ENCODE measurements at places on chromosomes 12 and 14. TPM values are rescaled to one million over a fixed set of nuclear protein-coding genes. Genes with fewer than 3 reads are reported as not detected.

KRT75 gene
- not detected for total RNA-seq

PLEKHG3 gene
- total RNA-seq, result 59.3 TPM

KRT79 gene
- 0.28 TPM for total RNA-seq

CYP27B1 gene
- total RNA-seq, result 1.8 TPM

CISTR gene
- total RNA-seq, result not detected

IL26 gene
- not detected for total RNA-seq

SELPLG gene
- 0.96 TPM for total RNA-seq

ZFYVE26 gene
- 18.9 TPM for total RNA-seq

SERPINA9 gene
- not detected for total RNA-seq

LRIG3 gene
- 8.8 TPM for total RNA-seq

CMKLR1 gene
- total RNA-seq, result not detected

MYF6 gene
- total RNA-seq, result not detected

SMCO2 gene
- total RNA-seq, result 1.9 TPM

GPR135 gene
- 15.2 TPM for total RNA-seq

KIF21A gene
- 13.6 TPM for total RNA-seq

BEST3 gene
- total RNA-seq, result not detected

RASSF9 gene
- total RNA-seq, result 0.46 TPM

RPS6KL1 gene
- 3.4 TPM for total RNA-seq

PPP1R36 gene
- total RNA-seq, result 0.35 TPM

ZNF268 gene
- total RNA-seq, result 14.7 TPM

ZFP36L1 gene
- total RNA-seq, result 237 TPM

MAP1LC3B2 gene
- total RNA-seq, result 1.4 TPM

HCFC2 gene
- 3.3 TPM for total RNA-seq

RNASE12 gene
- total RNA-seq, result not detected

KCNK10 gene
- not detected for total RNA-seq

GPRC5D gene
- total RNA-seq, result not detected

RAPGEF3 gene
- total RNA-seq, result 5.7 TPM

TPH2 gene
- total RNA-seq, result not detected
